ENCODE measurements at places on chromosomes 2 and 18.

- DNase-seq, result no peak
These were observed 150.0 kb downstream of the TPO start for GRCh38 chr2:1563084-1563857.

GRCh38 chr2:104408266-104408665 lies 445.6 kb upstream of the POU3F3 start:
- DNase-seq, result peak; percentile 54

- DNase-seq, result no peak
These were observed 94.1 kb upstream of the ST8SIA3 start for GRCh38 chr18:57258131-57258777.

- DNase-seq, result no peak
These were observed 15.2 kb downstream of the SAP130 start for GRCh38 chr2:128012698-128013097.

- DNase-seq, result peak; percentile 52
These were observed 31.8 kb downstream of the TGIF1 start for GRCh38 chr18:3481696-3482210.

GRCh38 chr2:44155666-44156446 lies 12.8 kb upstream of the PPM1B start:
- no peak for DNase-seq

DNA sequence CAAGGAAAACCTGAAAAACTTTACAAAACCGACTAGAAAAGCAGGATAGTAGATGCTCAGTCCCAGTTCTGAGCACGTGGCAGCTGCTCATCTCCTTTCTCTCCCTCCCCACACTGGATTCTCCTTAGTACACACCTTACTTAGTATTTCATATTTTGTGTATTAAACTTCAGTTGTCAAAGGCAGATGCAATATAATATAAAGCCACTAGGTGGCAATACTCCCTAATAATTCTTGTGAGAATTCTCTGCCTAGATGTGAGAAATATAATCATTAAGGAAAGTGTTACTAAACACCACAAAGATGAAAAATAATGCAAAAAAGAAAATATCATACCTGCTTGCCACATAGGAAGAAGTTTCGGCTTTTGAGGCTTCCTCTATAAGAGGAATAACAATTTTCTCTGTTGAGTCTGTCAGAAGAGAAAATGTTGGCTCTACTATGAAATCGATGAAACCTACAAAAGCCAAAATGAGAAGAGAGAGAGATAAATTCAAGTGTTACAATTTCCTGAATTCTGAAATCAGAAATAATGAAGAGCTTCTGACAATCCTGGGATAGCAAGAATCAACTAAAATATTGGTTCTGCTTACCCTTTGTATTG lies 200.6 kb downstream of the PPP1R1C start:
- no peak for DNase-seq

GRCh38 chr2:119179991-119180390 lies 21.4 kb upstream of the C1QL2 start:
- DNase-seq, result no peak

DNA sequence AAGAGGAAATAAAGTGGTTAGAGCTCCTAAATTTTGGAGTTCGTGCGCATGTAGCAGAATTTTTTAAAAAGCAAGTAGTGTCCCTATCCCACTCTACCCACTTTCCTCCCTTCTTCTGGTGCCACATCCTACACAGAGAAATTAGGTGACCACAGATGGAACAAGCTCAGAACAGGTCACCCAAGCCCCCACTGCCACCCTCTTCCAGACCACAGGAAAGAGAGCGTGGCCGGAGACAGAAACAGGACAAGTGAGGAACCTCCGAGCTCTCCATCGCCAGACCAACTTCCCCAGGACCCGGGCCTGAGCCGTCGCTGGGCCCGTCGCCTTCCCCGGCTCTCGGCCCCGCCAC lies 433 bp downstream of the NPC1 start:
- DNase-seq, result no peak

GRCh38 chr2:228268301-228268700 lies 86.8 kb upstream of the SPHKAP start:
- no peak for DNase-seq

- DNase-seq, result no peak
These were observed 75.3 kb downstream of the DNMT3A start for GRCh38 chr2:25266399-25266798.

- DNase-seq, result no peak
These were observed 108.5 kb upstream of the SMAD7 start for GRCh38 chr18:49059028-49059834.

DNA sequence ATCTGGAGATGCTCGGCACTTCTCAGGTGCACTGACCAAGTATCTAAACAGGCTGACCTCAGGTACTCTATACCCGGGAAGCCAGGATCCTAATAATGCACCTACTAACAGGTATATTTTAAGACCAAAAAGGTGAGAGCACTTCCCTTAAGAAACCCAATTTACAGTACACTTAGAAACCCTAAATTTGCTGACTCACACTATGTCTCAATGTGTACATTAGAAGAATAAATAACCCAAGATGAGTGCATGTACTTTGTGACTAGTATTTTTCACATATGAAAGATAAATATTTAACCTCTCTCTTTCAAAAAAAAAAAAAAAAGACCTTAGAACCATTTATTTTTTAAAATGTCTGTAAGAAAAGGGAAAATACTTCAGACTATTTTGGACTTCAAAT lies 118.8 kb downstream of the ZNF516 start:
- no peak for DNase-seq

GRCh38 chr2:54524226-54524991 lies 68.3 kb downstream of the SPTBN1 start:
- DNase-seq, result no peak

DNA sequence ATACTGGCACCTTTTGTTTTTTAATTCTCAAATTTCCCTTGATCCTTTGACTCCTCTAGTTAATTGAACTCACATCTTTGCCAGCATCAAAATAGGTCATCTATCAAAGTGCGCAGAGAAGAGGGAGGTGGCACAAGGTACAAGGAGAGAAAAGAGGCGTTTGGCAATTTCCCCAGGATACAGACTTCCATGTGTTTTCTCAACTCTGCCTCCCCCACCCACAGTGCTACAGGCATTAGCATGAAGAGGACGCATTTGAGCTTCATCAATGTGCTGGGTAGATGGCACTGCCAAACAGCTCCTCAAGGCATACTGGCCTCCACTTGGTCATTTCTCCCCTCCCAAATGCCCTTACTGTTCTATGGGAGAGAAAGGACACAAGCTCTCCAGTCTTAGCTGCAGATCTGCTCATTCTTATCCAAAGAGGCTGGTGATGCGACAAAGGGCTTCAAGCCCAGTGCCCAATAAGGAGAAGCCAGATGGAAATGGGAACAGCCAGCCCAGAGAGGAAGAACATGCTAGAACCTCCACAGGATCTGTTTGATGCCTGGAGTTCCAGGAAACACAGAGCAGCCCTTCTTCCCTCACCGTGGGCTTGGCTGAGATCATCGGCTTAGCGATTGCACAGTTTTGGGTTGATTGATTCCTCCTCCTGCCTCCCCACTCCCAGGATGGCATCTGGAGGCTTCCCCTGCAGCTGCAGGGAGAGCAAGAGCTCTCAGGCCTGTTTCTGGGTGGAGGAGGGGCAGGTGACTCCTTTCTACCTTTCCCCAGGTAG lies 144.7 kb upstream of the SMAD2 start:
- no peak for DNase-seq

GRCh38 chr18:69974365-69974764 lies 26.7 kb upstream of the CD226 start:
- no peak for DNase-seq

- DNase-seq, result no peak
These were observed 48.3 kb upstream of the BMPR2 start for GRCh38 chr2:202327858-202328257.

DNA sequence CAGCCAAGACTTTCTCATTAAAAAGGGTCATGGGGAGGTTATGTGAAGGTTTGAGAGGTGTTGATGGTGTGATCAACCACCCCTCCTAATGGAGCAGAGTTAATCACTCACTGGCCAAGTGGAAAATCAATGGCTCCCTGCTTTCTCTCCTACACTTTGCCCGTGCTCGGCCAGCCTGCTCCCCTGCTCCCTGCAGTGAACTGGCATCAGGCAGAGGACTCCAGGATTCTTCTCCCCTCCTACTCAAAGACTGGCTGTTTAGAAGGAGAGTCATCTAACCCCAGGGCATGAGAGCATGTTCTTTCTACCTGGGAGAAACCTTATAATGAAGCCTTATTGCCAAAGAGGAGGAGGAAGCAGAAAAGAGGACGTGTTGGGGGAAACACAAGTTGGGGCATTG lies 74.9 kb downstream of the SGPP2 start:
- no peak for DNase-seq

DNA sequence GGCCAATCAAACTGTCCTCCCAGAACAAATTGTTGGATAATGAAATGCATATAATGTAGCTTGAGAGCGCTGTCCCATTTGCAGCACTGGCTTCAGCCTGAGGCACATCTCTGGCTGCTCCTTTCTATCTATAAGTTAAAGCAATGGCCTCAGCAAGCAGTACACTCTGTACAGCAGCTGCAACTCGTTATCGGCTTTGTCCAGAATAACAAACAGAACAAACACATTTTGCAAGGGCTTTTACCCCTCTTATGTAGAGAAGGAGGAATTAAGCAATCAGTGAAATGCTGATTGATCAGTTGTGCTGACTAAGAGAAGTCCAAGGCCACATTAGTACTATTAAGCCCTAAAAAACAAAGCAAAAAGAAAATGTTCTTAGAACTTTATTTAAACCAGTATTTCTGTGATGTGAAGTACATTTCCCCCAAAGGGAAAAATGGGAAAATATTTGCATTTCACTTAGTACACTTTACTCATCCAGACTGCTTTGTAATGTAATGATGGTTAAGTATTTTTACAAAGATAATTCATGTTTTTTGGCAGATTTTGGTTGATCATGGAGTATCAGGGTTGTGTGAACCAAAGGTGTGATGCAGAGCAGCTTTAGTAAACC lies 15.0 kb upstream of the CPS1 start:
- DNase-seq, result no peak

GRCh38 chr2:155266583-155266982 lies 568.1 kb downstream of the KCNJ3 start:
- DNase-seq, result peak; percentile 37

- no peak for DNase-seq
These were observed 246.0 kb downstream of the TDRD15 start for GRCh38 chr2:21369787-21370186.

DNA sequence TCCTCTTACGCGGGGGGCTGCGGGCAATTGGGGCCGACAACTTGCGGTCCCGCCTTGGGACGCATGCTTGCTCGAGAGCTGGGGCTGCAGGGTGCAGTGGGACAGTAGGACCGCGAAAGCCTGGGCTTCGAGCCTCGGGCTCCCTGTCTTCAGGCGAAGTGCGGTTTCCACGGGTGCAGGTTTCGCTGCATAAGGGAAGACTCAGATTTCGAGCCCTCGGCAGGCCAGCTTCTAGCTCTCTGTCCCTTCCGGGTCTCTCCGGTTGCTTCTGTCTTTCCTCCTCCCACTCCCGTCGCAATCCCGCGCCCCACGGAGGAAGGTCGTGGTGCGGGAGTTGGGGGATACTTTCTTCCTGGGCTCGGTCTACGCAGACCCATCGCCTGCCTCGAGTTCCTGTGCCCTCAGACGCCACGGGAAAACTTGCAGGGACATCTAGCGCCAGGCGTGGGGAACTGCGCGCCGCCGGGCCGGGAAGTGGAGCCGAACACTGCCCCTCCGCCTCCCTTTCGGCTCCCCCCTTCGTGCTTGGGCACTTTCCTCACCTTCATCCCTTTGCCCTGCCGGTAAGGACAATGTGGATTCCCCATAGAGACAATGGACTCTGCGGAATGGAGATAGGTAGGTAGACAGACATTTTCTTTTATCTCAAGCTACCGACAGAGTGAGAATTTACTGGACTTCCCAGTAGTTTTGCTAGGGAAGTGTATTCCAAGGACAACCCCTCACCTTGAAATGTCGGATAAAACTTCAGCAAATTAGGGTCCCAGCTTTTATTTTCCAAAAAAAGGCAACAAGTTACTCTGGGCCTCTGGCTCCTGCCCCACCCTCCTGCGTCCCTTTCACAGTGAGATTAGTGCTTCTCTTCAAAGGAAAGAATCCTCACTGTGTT lies 4.2 kb upstream of the HOXD13 start:
- peak; percentile 83 for DNase-seq

DNA sequence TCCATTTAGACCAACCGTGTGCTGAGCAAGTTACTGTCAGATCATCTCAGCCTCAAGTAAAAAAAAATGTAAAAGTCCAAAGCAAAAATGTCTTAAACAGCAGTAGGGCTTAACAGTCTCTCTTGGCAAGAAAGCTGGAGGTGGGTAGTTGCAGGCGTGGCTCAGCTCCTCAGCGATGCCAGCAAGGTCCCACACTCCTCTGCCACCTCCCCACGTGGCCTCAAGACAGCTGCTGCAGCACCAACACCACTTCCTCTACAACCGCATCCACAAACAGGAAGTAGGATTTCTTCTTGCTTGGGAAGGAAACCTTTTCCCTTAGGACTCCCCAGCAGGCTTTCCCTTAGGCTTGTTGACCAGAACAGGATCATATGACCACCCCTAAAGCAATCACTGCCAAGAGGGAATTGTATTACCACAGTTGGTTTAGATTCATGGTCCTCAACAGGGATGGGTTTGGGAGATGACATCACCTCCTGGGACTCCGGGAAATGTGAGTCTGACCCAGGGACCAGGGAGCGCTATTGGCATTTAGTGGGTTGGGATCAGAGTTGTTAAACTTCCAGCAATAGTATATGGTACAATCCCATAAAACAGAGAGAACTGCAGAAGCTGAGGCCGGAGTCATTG lies 97.1 kb downstream of the MAPK4 start:
- DNase-seq, result no peak

DNA sequence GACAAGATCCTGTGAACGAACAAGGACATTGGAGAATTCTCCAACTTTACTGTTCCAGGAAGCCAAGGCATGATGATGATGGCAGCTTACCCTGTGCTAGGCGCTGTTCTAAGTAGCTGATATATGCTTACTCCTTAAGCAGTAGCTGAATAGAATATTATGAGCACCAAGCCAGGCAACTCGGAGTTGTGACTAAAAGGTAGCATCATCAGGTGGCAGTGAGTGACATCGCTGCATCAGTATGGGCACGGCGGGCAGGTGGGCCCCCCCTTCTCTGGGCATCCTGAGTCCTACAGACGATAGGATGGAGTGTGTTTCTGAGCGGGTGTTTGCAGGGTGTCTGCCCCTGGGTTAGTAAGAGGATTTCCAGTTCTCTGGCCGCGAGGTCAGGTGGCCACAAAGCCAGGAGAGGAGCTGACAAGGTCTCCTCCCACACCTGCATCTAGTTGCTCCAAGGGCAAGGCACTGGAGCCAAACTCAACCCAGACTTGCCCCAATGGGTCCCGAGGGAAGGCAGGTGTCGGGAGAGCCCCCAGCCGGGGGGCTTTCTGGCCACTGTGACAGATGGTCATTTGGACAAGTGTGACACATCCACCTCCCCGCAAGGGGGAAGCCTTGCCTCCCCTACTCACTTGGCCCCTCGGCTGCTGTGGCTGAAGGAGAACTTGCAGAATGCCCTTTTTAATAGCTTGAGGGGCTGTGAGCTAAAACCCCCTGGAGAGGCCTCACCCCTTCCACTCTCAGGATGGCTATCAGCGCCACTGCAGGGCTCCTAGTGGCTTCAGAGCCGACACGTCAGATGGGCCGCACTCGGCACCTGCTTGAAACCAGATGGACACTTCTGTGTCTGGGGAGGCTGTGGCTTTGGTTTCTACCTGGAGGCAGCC lies 55.5 kb downstream of the CRACDL start:
- no peak for DNase-seq

Data from ecto neural progenitor cell (in vitro differentiated cells).